ENCODE measurements at places on chromosomes 5 and 9. TPM values are rescaled to one million over a fixed set of nuclear protein-coding genes. Genes with fewer than 3 reads are reported as not detected.

DNA sequence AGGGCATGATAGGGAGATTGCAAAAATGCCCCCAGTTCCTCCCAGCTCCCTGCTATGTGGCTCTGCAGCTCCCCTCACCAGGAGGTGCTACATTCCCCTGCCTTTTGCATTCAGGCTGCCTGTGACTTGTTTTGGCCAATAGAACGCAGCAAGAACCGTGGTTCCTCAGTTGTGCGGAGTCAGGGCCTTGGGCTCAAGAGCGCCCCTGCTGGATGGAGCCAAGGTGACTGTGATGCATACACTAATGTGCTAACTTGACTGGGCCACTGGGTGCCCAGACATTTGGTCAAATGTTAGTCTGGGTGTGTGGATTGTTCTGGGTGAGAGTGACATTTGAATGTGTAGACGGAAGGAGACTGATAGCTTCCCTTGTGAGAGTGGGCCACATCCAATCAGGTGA, 123.3 kb upstream of the MVB12B start:
- DNase-seq, result no peak

GRCh38 chr5:40572937-40573336, 106.8 kb upstream of the PTGER4 start:
- peak; percentile 64 for DNase-seq

GRCh38 chr9:93675336-93676150, 99.2 kb downstream of the PHF2 start:
- no peak for DNase-seq

GRCh38 chr5:53023969-53024368, 34.8 kb downstream of the ITGA2 start:
- peak; percentile 93 for DNase-seq

DNA sequence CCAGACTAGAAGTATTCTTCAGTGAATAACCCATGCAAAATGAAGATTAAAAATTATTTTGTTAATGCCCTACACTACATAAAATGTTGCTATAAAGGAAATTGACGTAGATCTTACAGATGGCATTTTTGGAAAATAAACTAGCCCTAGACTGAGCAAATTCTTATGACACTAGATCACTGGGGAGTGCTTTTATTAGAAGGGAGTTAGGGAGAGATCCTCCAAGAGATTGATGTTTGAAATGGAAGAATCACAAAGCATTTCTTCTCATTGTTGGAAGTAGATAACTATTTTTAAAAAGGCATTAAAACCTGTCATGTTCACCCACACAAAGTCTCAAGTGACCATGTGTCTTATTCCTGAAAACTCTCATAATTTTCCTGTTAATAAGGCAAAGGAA, 351.1 kb upstream of the TLE4 start:
- DNase-seq, result peak; percentile 45

- no peak for DNase-seq
Observed at GRCh38 chr5:142929587-142929986, 159.4 kb downstream of the ARHGAP26 start.

DNA sequence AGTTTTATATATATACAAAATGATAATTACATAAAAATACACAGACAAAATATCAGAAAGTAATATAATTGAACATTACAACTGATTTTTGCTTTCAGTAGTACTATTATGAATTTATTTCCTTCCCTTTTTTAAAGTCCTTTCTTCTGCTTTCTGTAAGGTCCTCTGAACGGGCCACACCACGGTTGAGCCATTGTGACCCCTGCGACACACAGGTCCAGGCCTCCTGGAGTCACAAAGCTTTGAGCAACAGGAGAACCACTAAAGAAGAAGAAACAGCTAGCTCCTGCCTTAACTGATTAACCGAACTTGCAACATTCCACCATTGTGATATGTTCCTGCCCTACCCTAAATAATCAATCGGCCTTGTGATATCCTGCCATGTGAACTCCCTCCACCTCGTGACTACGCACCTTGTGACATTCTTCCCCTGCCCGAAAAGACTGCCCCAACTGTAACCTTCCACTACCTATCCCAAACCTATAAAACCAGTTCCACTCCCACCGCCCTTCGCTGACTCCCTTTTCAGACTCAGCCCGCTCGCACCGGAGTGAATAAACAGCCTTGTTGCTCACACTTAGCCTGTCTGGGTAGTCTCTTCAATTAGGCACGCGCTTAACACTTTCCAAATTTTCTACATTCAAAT, 375.0 kb upstream of the RFX3 start:
- no peak for DNase-seq

DNA sequence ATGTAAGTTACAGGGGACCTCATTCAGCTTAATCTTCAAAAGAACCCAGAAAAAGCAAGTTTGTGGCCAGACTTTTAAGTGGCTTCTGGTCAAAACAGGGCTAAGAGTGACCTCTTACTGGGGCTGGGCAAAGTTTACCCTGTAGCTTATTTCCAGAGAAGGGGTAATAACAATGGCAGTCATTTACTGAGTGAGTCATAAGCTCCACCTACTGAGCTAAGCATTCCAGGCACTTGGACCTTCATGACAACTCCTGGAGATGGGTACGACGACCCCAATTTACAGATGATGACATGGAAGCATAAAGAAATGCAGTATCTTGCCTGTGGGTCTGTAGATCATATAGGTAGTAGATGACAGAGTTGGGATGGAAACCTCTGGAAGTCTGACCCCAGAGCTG, 4.7 kb upstream of the GPR151 start:
- no peak for DNase-seq

DNA sequence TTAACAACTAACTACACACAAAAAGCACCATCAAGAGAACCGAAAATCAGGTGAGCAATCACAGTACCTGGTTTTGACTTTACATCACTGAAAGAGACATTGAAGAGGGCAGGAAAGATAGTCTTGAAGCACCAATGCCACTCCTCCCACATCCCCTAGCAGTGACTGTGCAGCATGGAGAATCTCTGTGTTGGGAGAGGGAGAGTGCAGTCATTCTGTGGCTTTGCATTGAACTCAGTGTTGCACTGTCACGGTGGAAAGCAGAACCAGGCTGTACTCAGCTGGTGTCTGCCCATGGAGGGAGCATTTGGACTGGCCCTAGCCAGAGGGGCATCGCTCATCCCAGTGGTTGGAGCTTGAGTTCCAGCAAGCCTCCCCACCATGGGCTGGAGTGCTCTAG, 40.4 kb downstream of the C5 start:
- no peak for DNase-seq

DNA sequence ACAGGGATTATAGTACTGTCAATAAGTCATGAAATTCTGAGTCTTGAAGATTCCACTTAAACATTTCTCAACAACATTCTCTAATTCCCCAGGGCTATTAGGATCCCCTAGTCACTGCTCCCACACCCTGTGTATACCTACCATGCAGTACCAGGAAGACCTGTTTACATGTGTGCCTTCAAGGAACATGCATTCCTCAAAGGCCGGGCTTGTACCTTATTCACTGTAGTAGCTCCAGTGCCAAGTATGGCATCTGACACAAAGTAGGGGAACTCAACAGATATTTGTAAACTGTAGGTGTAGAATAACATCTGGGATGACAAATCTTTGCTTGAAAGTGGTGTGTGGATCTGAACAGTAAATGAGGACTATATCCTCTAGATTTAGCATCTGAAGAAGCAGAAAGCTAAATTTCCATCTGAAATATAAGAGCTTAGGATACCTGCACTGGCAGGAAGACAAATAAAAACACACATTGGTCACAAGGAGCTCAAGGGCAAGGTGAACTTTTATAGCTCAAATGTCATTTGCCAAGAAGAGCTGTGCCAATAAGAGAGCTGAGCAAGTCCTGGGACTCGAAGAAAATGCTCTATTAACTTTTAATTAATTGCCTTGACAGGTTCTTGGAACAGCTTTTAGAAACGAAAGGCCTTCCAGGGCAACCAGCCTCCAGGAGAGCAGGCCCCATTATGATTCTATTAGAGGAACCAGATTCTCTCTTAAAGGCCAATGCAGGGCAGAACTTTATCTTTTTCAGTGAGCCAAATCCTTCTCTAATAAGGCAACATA, 52.3 kb upstream of the MYOT start:
- no peak for DNase-seq

- no peak for DNase-seq
Observed at GRCh38 chr5:132751971-132752580, 4.8 kb downstream of the CCNI2 start.

DNA sequence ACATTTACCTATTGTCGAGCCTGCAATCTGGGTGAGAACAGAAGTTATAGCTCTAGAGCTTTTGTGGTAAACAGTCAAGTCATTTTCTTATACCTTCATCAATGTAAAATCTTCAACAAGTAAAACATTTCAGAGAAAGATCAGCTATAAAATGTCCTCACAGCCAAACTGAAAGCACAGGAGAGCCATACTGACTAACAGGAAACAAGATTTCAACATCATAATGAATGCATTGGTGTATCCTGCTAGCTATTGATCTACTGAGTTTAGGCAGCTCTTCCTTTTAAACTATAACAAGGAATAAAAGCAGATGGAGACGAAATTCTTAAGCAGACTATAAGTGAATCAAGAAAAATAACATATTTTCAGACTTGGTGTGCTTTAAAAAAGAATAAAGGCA, 1522.9 kb upstream of the WWC1 start:
- DNase-seq, result peak; percentile 29

DNA sequence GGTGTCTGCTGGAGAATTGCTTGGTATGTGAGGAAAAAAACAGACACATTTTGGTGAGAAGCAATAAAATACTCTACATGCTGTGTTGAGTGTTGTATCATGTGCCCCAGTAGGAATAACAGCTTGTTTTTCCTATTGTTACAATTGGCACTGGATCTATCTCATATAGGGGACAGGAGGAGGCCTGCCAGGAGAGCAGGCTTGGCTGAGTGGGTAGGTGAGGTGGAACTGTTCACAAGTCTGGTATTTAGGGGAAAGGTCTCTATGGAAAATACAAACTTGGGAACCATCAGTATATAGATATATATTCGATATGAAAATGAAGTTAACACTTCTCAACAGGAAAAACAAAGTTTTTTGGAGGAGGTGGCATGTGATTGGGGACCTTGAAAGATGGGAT, 9.5 kb upstream of the SH3TC2 start:
- no peak for DNase-seq

DNA sequence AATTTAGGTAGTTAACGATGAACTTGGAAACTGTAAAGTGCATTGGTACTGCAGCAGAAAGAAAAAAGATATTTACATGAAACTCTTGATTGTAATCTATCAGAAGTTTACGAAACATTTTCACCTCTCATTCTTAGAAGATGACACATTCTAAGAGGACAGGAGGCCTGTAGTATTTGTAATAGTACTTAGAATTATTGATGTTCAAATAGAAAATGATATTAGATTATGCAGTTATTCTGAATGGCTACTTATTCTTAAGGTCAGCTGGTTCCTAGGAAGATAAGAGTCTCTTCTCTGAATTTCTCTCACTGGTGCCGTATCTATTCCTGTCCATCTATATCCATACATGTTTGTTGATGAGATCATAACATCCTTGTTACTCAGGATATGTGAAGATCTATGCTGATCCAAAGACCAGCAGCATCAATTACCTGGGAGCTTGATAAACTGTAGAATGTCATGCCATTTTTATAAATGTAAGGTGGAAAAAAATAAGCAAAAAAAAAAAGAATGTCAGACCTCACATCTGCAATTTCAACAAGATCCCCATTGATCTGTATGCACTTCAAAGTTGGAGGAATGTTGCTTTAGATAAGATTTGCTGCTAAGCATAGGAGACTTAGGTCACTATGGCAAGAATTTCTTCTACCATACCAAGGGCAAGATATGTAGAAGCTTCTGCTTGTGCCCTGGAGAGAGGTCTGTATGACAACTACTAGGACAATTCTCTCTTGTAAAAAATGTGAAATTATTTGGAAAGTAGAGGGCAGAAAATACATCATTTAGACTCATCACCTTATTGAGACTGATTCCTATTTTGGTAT, 42.4 kb upstream of the RICTOR start:
- no peak for DNase-seq

DNA sequence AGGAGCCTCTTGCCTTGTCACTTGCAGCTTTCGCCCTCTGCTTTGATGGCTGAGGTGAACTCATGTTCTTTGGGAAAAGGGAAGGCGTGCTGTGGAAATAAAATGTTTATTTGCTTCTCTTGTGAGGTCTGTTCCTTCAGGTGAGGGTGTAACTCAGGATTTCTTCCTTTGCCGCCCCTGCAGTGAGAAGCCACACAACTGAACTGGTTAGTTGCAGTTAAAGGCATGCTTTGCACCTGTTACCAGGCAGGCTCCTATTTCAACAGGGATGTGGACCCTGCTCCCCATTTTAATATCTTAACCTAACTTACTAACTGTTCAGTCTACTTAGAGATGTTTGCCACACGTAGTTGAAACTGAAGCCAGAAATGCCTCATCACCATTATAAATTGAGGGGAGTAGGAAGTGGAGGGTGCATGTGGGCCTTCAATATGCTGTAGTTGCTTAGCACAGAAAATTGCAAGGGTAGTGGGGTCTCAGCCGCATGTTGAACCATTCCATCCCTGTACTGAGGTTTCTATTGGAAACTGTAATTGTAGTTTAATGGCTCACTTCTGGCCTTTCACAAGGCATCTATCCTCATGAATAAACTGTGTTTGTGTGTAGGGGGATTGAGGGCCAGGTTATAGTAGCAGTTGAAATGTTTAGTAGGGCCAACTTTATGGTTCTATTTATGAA, 7.9 kb downstream of the RACK1 start:
- DNase-seq, result no peak

GRCh38 chr9:124037790-124038189, 26.2 kb downstream of the LHX2 start:
- no peak for DNase-seq

DNA sequence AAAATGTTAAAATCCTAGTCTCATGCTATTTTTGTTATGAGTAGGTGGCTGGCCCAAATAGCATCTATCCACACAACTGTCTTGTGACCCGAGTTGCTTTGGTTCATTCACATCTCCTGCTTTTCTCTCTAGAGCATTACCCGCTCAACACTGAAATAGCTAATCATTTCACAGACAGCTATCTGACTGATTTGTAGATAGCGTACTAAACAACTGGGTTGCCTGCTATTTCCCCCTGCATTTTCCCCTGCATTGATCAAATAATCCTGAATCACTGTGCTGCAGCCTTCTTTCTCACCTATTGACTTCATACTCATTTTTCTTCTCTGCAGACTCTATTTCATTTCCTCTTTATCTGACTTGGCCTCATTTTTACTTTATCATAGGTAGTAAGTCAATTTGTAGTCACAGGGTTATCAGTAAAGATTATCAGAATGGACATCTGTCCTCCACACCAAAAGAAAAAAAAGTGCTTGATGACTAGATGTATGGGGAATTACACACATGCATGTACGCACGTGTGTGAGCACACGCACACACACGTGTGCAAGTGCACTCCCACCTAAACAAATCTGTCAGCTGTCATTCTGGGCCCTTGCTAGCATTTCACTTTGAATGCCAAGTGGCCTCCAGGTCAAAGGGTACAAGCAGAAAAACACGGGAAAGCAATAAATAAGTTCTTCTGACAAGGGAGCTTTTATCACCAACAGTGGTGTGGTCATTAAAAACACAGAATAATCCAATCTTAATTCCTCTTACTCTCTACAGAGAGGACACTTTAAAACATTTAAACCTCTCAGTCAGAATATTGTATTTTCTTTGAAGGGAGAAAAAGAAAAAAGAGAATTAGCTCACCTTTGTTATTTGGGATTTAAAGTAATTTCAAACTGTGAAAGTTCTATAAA, 501.6 kb downstream of the EFNA5 start:
- DNase-seq, result no peak

Gene LHX3
- total RNA-seq, result not detected

Gene POLR3G
- total RNA-seq, result 4.5 TPM

Gene SOX30
- total RNA-seq, result not detected

Gene SV2C
- not detected for total RNA-seq

Gene ADGRD2
- not detected for total RNA-seq

Gene SPINK4
- total RNA-seq, result not detected

Gene GMCL2
- total RNA-seq, result not detected

Gene TNFSF8
- total RNA-seq, result not detected

Gene AQP3
- total RNA-seq, result 0.97 TPM

Gene CDK5RAP2
- 21.2 TPM for total RNA-seq

Gene FREM1
- total RNA-seq, result 0.32 TPM

Gene GARNL3
- 0.86 TPM for total RNA-seq

Measured in fibroblast of villous mesenchyme (primary cell).